Amygdala (tissue), 56 donors: ENCODE measurements at places on chromosomes 4 and X.

DNA sequence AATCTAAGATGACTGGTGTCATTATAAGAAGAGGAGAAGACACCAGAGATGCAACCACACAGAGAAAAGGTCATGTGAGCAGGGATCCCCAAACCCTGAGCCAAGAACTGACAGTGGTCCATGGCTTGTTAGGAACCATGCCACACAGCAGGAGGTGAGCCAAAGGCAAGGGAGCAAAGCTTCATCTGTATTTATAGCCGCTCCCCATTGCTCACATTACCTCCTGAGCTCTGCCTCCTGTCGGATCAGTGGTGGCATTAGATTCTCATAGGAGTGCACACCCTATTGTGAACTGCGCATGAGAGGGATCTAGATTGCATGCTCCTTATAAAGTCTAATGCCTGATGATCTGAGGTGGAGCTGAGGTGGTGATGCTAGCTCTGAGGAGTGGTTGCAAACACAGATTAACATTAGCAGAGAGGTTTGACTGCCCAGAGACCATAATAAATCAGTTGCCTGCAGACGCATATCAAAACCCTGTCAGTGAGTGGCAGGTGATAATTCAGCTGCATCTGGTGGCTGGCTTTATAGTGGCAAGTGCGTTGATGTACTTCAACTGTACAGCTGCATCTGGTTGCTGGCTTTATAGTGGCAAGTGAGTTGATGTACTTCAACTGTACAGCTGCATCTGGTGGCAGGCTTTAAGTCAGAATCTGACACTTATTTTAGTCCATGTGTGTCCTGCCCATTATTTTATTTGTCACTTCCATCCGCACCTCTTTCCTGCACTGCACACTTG is 19.8 kb upstream of the CXCL2 start:
- DNase-seq, result no peak

DNA sequence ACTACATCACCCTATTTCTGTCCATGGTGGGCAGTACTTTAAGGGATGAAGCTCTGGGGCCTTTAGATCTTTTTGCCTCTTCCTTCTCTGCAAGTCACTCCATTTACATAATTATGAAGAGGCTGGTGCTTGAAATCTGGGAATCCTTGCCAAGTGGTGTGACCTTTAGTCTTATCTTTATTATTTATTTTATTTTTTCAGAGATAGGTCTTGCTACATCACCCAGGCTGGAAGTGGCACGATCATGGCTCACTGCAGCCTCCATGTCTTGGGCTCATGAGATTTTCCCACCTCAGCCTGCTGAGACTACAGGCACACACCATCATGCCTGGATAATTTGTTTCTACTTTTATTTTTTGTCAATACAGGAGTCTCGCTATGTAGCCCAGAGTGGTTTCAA is 34.4 kb upstream of the HAND2 start:
- DNase-seq, result no peak

DNA sequence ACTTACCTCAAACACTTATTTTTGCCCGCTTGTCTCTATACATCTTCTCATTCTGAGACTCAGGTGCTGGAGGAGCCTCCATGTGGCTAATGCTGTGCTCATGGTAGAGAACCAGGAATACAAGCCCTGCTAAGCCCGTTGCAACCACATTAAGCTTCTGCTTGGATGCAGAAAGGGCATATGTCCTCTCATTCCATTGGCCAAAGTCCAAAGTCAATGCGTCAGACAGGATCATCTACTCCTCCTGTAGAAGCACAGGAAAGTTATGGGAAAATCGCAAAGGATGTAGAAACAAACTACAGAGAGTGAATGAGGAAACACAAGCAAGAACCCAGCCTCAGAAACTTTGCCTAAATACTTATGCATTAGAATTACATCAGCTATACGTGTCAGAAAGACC is 124.5 kb upstream of the AGA start:
- no peak for DNase-seq

- no peak for DNase-seq
These were observed 586 bp downstream of the HERC5 start for GRCh38 chr4:88457307-88458103.

- no peak for DNase-seq
These were observed 52.2 kb downstream of the SPATA18 start for GRCh38 chr4:52103319-52103718.
